ENCODE measurements at places on chromosomes 1 and 21.
A peak's percentile ranks its signal among the peaks of the same experiment; 100 is the strongest.

DNA sequence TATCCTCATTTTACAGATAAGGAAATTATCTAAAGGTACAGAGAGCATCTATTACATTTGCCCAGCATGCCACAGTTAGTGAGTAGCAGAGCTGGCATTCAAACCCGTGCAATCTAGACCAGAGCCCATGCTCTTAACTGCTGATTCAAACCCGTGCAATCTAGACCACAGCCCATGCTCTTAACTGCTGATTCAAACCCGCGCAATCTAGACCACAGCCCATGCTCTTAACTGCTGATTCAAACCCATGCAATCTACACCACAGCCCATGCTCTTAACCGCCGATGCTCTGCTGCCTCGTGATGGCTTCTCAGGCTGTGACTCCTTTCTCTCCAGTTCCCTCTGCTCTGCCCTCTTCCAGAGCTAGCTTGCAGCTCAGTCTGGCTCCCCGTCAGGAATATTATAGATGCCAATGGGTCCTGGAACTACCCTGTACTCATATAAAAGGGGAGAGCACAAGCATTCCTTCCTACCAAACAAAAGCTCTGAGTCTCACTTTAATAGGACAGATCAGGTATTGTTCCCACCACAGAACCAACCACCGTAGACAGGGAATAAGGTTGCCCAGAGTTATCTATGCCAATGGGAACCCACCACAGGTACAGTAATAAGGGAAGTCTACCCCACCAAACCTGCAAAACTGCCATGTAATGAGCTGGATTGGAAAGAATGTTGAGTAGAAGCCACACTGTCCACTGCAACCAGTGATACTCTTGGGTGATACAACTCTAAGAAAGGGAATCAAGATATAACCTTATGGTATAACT lies 78.4 kb downstream of the SMYD3 start:
- no peak for DNase-seq

DNA sequence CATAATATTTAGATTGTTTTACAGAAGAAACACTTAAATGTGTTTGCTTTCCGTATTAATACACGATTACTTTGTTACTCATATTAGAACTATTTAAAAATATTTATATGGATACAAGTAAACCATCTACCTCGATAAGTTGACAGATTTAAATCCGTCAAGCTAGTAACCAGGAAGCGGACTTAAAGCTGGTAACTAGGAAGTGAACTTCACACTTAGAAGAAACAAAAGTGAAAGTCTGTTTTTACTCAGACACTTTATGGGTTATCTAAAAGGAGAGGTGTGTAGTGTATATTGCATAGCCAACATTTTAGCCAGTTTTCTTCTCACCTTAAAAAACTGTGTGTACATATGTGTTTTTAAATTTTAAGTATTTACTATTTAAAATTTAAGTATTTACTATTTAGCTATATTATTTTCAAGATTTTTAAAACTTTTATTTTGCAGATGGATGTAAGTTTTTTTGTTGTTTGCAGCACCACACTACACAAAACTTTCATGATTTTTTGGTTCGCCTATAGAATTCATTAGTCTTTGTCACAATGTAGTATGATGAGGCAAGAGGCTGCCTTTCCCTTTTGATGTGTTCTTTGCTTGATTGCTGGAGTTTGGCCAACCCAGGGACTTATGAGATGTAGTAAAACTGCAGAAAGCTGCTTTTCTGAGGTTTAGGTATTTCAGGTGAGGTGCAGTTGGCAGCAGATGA lies 2.7 kb downstream of the USP25 start:
- no peak for DNase-seq

DNA sequence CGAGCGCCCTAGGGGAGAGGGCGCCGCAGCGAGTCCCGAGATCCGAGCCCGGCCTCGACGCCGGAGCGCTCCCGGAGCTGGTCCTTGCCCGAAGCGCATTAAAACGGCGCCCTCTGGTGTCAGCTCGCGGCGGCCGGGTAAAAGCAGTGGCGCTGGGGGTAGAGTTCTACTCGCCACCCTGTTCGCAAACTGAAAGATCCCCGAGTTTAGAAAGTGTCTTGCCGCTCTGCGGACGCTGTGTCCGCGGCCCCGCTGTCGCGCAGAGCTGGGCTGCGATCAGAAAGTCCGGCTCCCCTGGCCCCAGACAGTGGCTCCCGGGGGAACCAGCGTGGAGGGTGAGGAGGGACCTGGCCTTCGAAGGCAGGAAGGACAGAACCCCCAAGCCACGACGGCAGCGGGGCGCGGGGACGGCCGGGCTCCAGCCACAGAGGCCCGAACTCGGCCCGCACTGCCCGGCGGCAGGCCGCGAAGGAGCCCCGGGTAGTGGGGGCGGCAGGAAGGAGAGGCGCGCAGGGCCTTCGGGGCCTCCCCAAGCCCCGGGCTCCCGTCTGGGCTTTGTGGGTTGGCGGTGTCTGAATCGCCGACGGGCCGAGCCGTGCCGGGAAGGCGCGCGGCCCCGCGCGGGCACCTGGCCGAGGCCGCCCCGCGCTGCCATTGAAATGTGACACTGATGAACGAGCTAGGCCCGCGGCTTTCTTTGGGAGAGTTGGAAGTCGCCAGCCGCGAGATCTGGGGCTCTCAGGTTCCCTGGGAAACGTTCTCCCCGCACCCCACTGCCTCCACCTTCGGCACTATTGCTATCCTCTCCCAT lies 39.1 kb upstream of the NFIA start:
- peak; percentile 85 for DNase-seq

DNA sequence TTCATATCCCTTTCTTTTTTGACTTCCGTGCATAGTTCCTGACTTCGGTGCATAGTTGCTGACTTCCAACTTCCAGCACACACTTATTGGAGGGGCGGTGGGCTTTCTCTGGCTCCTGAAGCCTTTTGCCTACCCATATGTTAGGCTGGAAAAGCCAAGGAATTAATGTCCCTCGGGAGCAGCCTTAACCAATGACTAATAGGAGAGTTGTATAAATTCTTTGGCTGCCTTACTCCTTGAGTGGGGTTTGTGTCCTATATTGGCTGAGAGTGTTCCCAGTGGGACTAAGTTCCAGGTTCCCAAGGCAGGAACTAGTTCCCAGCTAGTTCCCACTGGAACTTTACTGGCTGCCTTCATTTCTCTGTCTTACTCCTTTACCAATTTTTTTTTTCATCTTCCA lies 105.7 kb downstream of the ZNF326 start:
- no peak for DNase-seq

- no peak for DNase-seq
Measured at GRCh38 chr1:10536133-10536770, 61.5 kb downstream of the PEX14 start.

GRCh38 chr1:209627027-209627731 lies 25.0 kb downstream of the LAMB3 start:
- DNase-seq, result no peak

GRCh38 chr21:26752849-26753248 lies 92.4 kb downstream of the ADAMTS1 start:
- no peak for DNase-seq

GRCh38 chr1:214136324-214136919 lies 144.5 kb upstream of the SMYD2 start:
- DNase-seq, result no peak

DNA sequence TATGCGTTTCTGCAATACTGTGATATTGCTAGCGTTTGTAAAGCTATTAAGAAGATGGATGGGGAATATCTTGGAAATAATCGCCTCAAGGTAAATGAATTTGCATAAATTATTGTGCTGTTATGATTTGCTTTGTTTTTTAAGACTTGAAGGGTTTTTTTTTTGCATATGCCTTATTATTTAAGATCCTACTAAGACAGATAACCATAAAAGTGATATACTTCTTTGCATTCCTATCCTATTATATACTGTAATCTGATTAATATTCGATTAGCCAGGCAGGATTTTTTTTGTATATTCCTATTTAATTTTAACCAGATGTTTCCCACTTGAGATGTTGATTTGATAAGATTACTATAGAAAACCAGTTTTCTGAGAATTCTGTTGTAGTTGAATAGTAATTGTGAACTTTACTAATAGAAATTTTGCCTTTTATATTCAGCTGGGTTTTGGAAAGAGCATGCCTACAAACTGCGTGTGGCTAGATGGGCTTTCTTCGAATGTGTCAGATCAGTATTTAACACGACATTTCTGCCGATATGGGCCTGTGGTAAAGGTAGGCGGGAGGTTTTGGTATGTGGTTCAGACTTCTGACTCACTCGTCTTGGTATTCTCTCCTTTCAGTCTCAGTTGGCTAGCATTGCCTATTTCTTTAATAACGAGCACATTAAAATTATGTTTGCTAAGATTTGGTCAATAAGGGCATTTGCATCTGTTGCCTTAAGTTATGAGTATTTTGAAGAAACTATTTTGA lies 56.8 kb downstream of the ZBTB17 start:
- DNase-seq, result no peak

- DNase-seq, result no peak
Measured at GRCh38 chr1:207659545-207660153, 14.7 kb downstream of the CR1L start.

DNA sequence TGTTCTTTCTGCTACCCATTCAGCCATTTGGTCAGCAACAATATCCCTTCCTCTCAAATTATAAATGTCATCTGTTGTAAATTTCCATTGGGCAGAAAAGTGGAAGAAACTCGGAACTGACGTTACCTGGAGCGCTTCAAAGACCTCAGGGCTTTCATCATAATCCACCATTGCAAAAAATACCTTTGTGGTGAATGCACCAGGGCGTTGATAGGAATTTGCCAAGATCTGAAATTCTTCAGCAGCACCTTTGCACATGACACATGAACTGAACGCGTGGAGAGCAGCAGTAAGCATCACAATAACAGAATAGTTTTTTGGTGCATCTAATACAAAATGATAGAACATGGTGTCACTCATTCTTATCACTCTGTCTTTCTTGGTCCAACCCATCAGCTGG lies 3.1 kb upstream of the TEKT2 start:
- no peak for DNase-seq

DNA sequence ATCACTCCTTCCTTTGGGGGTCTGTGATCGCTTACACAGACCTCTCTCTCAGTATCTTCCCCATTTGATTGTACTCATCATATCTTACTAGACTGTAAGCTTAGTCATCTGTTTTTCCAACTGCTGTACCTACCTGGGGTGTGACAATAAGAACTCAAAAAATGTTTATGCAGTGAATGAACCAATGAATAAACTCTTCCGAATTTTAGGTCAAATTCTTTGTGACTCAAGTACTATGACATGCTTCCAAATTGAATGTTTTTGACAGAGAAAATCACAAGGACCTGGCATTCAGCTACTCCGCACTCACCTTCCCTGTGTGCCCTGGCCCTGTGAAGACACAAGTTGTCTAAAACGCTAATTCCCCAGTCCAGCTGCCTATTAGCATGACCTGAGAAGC lies 42.1 kb downstream of the TMCO4 start:
- no peak for DNase-seq

- no peak for DNase-seq
Measured at GRCh38 chr1:201335174-201335870, 42.2 kb downstream of the TNNT2 start.

- no peak for DNase-seq
Measured at GRCh38 chr21:35333831-35334618, 284.9 kb upstream of the RUNX1 start.

- DNase-seq, result no peak
Measured at GRCh38 chr1:59188413-59189213, 108.3 kb upstream of the FGGY start.

- DNase-seq, result no peak
Measured at GRCh38 chr1:28437924-28438699, 67.7 kb upstream of the RCC1 start.

DNA sequence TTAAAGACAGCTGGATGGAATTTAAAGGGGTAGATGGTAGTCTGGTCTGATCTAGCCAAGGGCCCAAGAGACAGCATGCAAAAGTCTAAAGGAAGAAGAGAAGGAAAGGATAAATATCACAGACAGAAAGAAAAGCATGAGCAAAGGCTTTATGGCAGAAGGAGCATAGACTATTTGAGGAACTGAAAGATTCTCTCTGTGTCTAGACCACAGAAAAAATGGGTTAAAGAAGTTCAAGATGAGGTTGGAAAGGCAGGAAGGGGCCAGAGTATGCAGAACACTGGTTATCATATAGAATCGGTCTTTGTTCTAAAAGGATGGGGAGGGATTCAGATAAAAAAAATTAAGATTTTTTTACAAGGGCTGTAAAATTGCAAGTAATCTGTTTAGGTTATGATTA lies 136.8 kb upstream of the SGIP1 start:
- DNase-seq, result no peak

DNA sequence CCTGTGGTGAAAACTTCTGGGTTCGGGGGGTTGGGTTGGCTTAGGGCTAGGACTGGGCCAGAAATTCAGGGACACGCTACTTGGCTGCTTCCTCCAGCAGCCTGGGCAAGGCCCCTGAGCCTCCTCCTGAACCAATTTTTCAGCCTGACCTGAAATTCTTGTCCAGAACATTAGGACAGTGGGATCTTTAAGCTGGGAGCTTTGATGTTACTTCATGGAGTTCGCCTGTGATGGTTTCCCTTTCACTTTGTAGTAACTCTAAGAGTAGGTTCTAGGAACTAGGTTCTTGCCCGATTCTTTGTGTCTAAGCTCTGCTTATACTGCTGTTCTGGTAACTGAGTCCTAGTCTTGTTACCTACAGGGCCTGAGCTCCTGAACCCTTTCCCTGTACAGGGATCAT lies 75.3 kb downstream of the S1PR1 start:
- DNase-seq, result no peak

GRCh38 chr21:25904044-25904695 lies 169.4 kb downstream of the GABPA start:
- no peak for DNase-seq

DNA sequence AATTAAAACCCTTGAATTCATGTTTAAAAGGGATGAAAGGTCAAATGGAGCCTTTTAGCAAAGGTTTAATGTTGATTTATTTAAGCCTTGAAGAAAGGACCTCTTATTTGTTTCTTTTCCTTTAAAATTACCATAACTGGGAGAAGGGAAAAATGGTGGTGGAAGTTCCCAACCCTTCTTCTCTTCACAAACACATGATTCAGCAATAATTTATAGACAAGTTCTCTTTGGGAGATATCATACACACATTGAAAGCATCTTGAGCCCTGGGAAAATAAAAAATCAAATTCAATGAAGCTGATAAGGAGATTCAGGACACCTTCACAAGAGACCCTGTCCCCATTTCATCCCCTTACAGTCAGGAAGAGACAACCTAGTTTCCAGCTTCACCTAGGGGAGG lies 8.9 kb downstream of the ADAM30 start:
- DNase-seq, result no peak

DNA sequence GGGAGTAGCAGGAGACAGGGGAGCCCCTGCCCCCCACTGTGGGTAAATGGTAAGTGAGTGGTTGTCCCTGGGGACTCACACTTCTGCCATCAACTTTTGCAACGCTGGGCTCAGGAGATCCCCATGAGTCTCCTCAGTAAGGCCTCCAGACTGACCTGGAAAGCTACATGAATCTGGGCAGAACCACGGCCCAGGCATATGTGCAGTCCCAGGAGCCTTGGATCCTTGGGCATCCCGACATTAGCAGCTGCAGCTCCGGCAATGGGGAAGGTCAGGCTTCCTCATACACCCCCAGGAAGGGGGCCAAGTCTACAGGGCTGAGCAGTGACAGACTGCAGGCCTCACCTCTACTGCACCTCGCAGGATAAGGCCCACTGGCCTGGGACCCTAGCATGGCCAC lies 868.7 kb upstream of the ADGRL4 start:
- no peak for DNase-seq

All from naive thymus-derived CD8-positive, alpha-beta T cell (primary cell).